ENCODE measurements at places on chromosomes 11 and 22.

DNA sequence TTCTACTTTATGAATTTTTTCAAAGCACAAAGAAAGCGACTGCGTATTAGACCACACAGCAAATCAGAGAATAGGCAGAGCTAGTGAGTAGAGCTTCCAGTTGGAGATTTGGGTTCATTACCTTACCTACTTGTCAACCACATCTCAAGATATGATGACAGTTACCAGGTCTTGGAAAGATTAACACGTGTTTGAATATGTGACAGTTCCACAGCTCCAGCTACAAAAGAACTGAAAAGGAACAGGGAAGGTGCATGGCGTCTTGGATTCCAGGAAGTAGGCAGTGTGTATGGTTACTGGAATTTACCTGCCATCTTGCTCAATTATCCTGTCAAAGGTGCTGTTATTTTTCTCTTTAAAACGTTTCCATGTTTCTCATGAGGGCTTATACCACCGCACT lies 5.3 kb downstream of the TIRAP start:
- no peak for DNase-seq

GRCh38 chr22:27574002-27574366 lies 227.6 kb downstream of the MN1 start:
- no peak for DNase-seq

- DNase-seq = no peak
Observed at GRCh38 chr11:130550150-130550549, 101.7 kb downstream of the ADAMTS15 start.

GRCh38 chr22:48717883-48718817 lies 1109.5 kb downstream of the BRD1 start:
- no peak for DNase-seq

DNA sequence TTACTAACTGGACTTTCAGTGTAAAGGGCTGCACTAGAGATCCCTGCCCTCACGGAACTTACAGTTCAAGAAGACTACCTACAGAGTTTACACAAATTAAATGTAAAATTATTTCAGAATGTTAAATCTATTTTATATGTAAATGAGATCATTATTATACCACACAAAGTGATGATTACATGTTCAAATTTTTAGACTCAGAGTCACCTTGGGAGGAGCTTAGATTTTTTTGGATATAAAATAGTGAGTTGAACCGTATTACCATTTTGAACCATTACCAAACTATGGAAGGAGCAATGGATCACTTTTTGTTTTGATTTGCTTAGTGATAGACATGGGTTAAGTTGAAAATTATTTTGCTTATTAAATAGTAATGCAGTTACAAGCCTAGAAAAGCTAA lies 1.6 kb downstream of the IPO7 start:
- DNase-seq = no peak

DNA sequence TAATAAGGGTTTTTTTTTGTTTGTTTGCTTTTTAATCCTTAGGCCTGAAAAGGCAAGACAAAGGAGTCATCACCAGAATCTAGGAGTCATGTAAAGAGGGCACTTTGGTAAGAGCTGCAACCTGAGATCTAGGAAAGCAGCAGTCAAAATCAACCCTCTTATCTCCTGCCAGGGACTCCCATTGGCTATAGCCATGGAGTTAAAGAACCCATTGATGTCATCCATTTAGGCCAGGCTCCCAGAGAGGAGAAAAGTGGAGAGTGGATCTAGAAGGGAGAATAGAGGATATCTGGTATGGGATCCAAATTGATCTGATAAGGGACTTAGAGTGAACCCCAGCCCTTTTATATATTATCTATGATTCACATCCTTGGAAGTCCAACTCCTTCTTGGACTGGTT lies 35.9 kb downstream of the ZNF215 start:
- no peak for DNase-seq

DNA sequence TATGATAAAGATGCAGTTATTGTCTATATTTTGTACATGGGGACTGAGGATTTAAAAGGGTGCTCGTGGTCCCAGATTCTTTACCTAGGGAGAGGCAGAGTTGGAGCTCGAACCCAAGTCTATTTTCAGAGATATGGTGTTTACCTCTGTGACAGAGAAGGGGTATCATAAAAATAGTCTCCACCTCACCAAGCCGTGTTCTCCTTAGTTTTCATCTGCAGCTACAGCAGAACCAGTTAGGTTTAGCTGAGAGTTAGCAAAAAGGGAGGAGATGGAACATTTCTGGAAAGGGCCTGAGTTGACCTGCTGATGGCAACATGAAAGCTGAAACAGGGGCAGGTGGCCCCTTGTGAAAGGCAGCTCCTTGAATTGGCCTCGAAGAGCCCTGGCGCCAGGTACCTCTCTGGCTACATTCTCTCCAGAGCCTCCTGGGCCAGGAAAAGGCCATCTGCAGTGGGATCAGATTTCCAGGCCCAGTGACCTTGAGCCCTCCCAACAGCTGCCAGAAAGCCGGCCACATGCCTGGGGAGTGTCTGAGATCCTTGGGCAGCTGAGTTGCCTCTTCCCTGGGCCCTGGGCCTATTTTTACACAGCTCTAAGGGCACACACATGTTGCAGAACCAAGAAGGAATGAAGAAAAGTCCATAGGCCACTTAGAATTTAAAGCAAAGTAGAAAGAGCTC lies 136.6 kb downstream of the NAV2 start:
- no peak for DNase-seq

- DNase-seq = no peak
Observed at GRCh38 chr22:49460091-49460490, 367.6 kb downstream of the BRD1 start.

- DNase-seq = no peak
Observed at GRCh38 chr22:23072911-23073491, 2.7 kb downstream of the GNAZ start.

GRCh38 chr11:27420217-27420616 lies 52.4 kb downstream of the LGR4 start:
- no peak for DNase-seq

GRCh38 chr22:25628494-25628893 lies 64.0 kb downstream of the GRK3 start:
- no peak for DNase-seq

GRCh38 chr11:61964058-61964665 lies 3.3 kb downstream of the FTH1 start:
- DNase-seq = no peak

All from activated CD4-positive, alpha-beta T cell treated with anti-CD3 and anti-CD28 coated beads, Interleukin-2, amount 50 U/mL, for 1 hour (primary cell).